ENCODE measurements at places on chromosomes 12 and 14. TPM values are rescaled to one million over a fixed set of nuclear protein-coding genes. Genes with fewer than 3 reads are reported as not detected.

CD69 gene
- 13.5 TPM for total RNA-seq

SLC6A15 gene
- 0.84 TPM for total RNA-seq

VRTN gene
- total RNA-seq, result not detected

DNA sequence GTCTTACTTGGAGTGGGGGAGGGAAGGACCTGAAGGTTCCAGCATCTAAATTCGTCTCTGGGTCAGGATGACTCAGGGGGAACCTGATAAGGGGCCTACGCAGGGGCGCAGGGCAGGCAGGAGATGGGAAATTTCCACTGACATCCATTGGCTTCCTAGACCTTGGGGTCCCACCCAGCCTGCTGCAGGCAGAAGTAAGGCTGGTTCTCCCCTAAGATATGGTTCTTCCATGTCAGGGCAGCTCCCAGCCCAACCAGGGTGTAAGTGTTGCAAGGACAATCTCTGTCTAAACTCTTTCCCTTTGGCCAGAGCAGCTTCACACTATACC is 2.1 kb upstream of the NDRG2 start:
- DNase-seq, result no peak

GRCh38 chr12:68809190-68810026 is 1.4 kb downstream of the MDM2 start:
- no peak for DNase-seq

DNA sequence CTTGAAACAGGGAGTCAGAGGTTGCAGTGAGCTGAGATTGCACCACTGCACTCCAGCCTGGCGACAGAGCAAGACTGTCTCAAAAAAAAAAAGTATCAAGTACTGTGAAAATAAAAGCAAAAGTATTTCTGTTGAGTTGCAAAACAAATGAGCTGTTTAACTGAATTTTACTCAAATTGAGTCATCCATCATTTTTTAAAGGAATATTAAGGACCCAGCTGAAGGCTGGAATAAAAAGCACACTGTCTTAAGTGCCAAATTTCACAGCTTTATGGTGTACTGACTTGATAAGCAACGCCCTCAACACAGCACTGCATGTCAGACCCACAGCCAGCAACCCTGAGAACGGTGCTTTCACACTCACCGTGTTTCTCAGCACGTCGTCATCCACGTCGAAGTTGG is 57.9 kb downstream of the AMN start:
- no peak for DNase-seq

DNA sequence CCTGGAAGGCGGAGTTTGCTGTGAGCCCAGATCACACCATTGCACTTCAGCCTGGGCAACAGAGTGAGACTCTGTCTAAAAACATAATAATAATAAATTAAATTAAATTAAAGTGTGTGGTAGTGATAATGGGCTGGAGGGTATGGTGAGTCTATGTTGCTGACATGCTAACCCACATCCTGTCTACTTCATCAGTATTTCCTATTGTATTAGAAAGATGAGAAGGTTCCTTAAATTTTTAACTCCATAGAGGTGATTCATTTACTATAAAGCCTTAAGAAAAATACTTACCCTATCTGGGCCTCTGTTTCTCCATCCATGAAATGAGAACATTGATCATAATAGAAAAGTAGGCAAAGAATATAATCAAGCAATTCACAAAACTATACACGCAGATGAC is 280.5 kb downstream of the FBXL14 start:
- no peak for DNase-seq
